ENCODE measurements at places on chromosomes 6 and 20. TPM values are rescaled to one million over a fixed set of nuclear protein-coding genes. Genes with fewer than 3 reads are reported as not detected.

DNA sequence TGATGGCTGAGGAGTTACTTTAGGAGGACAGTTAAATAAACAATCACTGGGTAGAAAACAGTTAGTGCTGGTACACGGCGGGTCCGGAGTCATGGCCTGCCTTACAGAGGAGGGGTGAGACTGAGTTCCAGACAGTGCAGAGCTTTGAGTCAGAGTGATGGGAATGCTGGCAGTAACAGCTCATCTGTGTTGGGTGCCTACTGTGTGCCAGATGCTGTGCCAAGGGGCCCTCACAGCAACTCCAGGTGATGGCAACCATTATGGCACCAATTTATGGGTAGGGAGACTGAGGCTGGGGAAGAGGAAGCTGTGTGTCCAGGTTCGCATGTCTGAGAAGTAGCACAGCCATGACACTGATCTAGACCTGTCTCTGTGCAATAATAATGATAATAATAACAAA, 132.6 kb downstream of the CEBPB start:
- DNase-seq = no peak

- DNase-seq = no peak
These were observed 27.1 kb downstream of the LBP start for GRCh38 chr20:38373231-38373867.

GRCh38 chr20:8132484-8133309, 631 bp downstream of the PLCB1 start:
- no peak for DNase-seq

DNA sequence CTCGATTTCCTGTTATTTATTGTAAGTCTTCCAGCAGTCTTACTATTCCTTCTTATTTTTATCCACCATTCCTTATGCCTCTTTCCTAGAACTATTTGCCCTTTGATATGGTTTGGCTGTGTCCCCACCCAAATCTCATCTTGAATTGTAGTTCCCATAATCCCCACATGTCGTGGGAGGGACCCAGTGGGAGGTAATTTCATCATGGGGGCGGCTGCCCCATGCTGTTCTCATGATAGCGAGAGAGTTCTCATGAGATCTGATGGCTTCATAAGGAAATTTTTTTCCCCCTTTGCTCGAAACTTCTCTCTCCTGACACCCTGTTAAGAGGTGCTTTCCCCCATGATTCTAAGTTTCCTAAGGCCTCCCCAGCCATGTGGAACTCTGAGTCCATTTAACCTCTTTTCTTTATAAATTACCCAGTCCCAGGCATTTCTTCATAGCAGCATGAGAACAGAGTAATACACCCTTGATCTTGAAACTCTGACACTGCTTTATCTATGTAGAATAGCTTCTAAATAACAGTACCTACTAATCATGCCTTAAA, 48.8 kb downstream of the PLN start:
- DNase-seq = no peak

DNA sequence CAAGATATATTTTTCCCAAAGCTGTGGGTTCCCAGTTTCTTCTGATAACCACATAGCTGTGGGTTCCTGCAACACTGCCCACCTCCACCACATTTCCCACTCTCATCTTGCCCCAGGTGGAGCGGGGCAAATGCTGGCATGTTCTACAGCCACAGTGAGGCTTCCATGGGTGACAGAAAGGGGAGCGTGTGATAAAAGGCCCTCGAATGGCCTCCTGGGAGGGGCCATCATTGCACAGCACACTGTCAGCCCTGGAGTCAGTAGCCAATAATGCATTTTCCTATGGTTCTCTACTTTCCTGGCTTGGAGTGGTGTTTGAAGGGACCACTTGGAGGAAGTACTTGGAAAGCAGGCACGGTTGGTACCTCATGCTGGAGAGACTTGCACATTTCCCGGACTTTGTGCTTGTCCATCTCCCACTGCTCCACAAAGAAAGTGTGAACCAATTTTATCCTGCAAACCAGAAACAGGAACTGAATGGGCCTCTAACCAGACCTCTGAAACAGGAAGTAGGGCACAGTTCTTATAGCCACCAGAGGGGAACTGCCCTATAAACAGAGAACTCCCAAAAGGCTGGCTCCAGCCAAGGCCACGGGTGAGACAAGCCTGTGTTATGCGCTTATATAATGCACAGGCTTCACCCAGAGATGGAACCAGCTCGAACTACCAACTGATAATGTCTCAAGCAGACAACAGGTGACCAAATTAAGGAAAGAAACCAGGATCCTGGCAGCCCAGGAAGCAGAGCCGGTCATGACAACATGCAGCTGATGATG, 8.6 kb downstream of the MAP3K5 start:
- DNase-seq = no peak

The BPIFB1 gene
- not detected for total RNA-seq

GRCh38 chr6:509676-510075, 118.1 kb downstream of the IRF4 start:
- no peak for DNase-seq

The RUNX2 gene
- total RNA-seq = 7.3 TPM
